ENCODE measurements at places on chromosomes 4 and X.

DNA sequence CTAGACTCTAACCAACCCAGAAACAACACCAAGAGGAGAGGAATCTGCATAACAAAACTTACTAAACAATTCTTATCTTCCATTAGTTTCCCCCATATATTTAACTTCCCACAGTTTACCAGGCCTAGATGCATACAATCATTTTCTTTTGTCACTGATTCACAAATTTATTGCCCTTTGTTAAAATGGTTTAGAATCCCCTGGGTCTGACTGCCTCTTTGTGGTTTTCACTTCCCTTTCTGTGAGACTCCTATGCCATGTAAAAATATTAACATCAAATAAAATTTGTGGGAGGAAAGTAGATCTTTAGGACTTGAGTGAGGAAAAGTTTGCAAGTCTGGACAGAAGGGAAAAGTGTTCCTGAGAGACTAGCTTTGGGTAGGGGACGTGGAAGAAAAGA lies 393.8 kb upstream of the CNKSR2 start:
- DNase-seq, result no peak

DNA sequence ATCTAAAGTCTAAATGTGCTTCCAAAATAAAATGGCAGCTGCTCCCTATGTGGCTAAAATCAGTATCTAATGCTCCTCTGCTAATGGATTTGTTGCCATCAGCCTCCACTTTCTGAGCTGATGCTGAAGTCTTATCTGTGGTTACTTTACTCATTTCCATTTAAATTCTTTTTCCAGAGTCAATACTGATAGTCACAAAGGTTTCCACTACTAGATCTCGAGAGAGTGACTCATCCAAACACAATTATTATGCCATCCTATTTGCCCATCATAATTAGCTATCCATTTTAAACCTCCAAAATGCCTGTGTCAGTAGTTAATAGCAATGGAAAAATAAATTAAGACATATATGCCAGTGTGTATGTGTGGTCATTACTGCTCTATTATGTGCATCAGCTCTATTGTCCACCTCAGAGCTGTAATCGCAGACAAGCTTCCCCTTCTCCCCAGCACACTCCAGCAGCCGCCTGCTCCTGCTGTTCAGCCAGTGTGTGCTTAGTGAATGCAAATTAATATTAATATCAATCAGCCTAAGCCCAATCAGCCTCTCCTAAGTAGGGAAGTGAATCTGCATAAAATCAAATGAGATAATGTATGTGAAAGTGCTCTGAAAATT lies 199.8 kb upstream of the ZIC3 start:
- DNase-seq, result no peak

- no peak for DNase-seq
Observed at GRCh38 chr4:184950117-184950830, 68.0 kb upstream of the HELT start.

- no peak for DNase-seq
Observed at GRCh38 chrX:71536285-71536684, 3.4 kb downstream of the OGT start.

DNA sequence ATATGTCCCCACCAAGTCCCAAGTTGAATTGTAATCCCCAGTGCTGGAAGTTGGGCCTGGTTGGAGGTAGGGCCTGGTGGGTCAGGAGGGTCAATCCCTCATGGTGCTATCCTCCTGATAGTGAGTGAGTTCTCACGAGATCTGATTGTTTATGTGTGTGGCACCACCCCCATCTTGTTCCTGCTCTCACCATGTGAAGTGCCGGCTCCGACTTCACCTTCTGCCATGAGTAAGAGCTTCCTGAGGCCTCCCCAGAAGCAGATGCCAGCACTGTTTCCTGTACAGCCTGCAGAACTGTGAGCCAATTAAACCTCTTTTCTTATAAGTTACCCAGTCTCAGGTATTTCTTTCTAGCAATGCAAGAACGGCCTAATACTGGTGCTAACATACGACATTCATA lies 22.7 kb upstream of the TMEM33 start:
- no peak for DNase-seq

DNA sequence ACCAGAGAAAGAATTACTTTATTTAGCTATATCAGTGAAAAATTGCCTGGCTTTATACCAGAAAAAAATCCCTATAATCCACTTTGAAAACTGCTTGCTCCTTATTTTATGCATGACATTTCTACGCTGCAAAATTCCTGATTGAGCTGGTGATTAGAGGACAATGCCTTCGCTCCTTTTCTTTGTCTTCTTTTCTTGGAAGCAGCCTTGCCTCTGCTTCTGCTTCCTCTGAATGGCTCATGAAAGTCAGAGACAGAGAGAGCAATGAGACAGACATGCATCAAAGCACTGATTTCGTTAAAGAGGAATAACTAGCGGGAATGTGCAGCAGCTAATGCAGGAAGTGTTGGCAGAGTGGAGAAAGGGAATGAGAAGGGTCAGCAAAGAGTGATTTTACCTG lies 294.3 kb upstream of the IGFBP7 start:
- DNase-seq, result no peak

DNA sequence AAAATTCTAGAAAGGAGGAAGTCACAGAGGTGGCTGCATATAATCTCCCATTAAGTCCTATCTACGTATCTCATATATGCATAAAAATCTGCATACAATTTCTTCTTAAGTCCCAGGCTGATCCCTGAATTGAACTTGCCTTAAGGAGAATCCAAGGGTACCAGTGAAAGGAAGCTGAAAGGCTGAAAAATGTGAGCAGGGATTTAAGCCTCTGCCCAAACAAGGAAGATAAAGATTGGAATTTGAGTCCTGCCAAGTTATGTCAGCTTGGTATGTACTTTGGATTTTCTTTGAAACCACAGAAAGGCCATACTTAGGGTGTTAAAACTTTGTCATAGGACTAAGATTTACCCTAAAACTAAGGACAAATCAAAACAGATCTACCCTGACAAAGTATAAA lies 26.5 kb upstream of the GEMIN8 start:
- DNase-seq, result no peak

DNA sequence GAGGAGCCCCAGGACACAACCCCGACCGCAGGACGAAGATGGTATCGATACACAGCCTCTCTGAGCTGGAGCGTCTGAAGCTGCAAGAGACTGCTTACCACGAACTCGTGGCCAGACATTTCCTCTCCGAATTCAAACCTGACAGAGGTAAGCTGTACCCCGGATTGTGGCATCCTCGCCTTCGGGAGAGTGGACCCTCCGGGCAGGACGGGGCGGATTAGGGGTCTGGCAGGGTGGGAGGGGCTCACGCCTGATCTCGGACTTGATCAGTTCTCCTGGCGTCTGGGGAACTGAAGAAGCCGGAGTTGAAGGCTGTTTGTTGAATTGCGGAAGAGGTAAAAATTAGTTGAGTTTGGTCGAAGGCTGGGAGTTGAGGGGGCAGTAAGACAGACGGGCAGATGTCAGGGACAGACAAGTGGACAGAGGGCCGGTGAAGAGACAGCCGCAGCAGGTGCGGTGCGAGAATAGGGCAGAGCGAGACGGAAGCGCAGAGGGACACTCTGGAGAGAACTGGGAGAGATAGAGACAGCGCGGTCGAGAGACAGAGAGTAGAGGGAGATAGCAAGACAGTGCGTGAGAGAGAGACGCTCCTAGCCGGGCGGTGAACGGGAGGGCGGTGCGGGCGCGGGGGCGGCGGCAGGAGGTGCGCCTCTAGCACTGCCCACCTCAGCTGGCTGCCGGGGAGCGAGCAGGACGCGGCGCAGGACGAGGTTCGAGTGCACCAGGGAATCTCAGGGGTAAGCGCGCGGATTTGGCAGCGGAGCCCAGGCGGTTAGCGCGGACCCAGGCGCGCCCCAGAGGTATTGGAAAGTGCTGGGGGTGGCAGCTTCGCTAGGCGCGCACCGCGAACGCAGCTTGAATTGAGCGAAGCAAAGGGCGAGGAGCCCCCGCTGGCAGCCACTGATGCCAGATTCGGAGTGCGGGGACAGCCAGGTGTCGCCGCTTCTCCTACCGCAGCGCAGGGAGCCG lies 23.9 kb downstream of the ARHGAP36 start:
- DNase-seq, result no peak

DNA sequence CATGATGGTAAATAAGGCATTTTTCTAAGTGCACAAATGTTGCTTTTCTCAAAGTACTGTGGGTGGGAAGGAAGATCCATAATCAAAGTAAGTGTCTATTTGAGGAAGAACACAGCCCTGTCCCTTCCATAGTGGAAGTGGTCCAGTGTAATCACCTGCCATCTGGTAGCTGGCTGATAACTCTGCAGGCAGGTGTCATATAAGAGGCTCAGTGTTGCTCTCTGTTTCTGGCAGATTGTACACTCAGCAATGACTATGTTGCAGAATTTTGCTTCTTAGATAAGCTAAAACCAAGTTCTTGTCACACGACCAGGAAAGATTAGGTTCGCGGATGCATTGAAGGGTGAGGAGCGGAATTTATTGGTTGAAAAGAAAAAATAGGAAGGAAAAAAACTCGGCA lies 20.9 kb downstream of the SAGE1 start:
- no peak for DNase-seq

DNA sequence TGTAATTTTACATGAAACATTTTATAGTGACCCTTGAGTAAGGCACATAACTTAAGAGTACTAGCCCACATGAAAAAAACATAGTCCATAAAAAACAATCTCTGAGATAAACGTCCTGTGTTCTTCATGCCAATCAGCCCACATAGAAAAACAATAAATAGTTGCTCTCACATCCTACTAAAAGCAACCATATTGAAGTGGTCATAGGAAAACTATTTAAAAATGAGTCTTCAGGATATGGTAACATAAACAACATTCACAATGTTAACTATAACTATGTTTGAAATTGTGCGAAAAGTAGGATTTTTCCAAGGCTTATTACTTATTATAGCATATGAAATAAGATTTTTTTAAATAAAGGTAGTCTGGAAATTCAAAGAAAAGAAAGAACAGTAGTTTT lies 77.1 kb upstream of the EPHA5 start:
- no peak for DNase-seq

All from germinal center (tissue), 1 donor.